ENCODE measurements at places on chromosomes 2 and 18. TPM values are rescaled to one million over a fixed set of nuclear protein-coding genes. Genes with fewer than 3 reads are reported as not detected.

The IL36B gene
- not detected for total RNA-seq

- H3K27ac ChIP-seq, result no peak overlapping the region
- peaks cover 1% of the 10 kb centered on the region for H3K4me1 ChIP-seq
- H3K36me3 ChIP-seq, result peaks cover 17% of the 10 kb centered on the region
- no peaks in the 10 kb centered on the region for H3K27me3 ChIP-seq
- no peak overlapping the region for H3K4me3 ChIP-seq
- no peak for DNase-seq
Measured at GRCh38 chr2:171706152-171706803, 19.0 kb downstream of the DYNC1I2 start.

- DNase-seq, result no peak
- H3K27ac ChIP-seq, result no peak overlapping the region
- no peaks in the 10 kb centered on the region for H3K4me1 ChIP-seq
- no peak overlapping the region for H3K4me3 ChIP-seq
- no peaks in the 10 kb centered on the region for H3K36me3 ChIP-seq
- H3K27me3 ChIP-seq, result peaks cover 4% of the 10 kb centered on the region
Measured at GRCh38 chr2:160911258-160911657, 249.0 kb upstream of the TANK start.

The CAPN14 gene
- 0.35 TPM for total RNA-seq

DNA sequence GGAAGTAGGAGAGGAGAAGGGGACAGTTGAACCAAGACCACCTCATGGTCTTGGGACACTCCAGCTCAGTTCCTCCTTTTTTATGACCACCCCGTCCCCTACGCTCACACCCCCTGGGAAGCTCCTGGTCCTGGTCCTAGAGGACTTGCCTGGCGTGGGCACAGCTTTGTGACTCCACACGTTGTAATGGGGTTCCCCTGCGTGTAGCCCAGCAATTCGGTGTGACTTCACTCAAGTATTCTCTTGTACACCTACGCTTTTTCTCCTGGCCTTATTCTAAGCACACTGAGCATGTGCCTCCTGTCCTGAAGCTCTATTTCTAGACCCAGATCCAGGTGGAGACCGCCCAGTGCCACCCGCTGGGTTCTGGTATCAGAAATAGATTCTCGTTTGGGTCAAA lies 36.1 kb upstream of the B3GNT7 start:
- H3K4me3 ChIP-seq, result no peak overlapping the region
- peaks cover 3% of the 10 kb centered on the region for H3K27me3 ChIP-seq
- no peak for DNase-seq
- no peaks in the 10 kb centered on the region for H3K36me3 ChIP-seq

- H3K27ac ChIP-seq, result no peak overlapping the region
- H3K4me1 ChIP-seq, result no peaks in the 10 kb centered on the region
- H3K36me3 ChIP-seq, result no peaks in the 10 kb centered on the region
- no peak overlapping the region for H3K4me3 ChIP-seq
- peaks cover 2% of the 10 kb centered on the region for H3K27me3 ChIP-seq
Measured at GRCh38 chr18:57544936-57545660, 41.4 kb downstream of the FECH start.

- H3K4me3 ChIP-seq, result no peak overlapping the region
- no peaks in the 10 kb centered on the region for H3K4me1 ChIP-seq
- H3K27ac ChIP-seq, result no peak overlapping the region
- H3K27me3 ChIP-seq, result no peaks in the 10 kb centered on the region
Measured at GRCh38 chr2:180535289-180535688, 445.1 kb upstream of the UBE2E3 start.
